ENCODE measurements at places on chromosomes 6 and 20. TPM values are rescaled to one million over a fixed set of nuclear protein-coding genes. Genes with fewer than 3 reads are reported as not detected.

The NDRG3 gene
- polyA plus RNA-seq = 35.4 TPM

The DNAAF9 gene
- 0.97 TPM for polyA plus RNA-seq

The SIRPB1 gene
- 2.0 TPM for polyA plus RNA-seq

The COL9A3 gene
- 11.9 TPM for polyA plus RNA-seq

The SLC17A1 gene
- polyA plus RNA-seq = not detected
